Fibroblast of skin of abdomen (primary cell): ENCODE measurements at places on chromosomes 7 and 10.
A peak's percentile ranks its signal among the peaks of the same experiment; 100 is the strongest.

GRCh38 chr7:137169282-137169698 is 174.2 kb downstream of the PTN start:
- DNase-seq = peak; percentile 81

DNA sequence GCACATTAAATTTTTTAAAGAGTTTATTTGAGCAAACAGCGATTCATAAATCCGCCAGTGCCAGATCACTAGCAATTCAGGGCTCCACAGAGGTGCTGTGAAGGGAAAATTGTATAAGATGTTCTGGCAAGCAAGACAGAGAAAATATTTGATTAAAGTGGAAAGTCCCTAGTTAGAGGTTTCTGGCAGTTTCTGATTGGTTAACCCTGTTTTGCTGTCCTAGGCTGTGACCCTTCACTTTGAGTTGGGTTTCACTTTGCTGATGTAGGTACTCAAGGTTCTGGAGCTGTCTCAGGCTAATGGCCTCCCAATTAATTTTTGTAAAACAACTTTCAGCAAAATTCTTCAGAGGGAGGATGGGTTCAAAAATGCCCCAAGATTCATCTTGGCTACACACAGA is 79.4 kb upstream of the NXPH1 start:
- DNase-seq = no peak

DNA sequence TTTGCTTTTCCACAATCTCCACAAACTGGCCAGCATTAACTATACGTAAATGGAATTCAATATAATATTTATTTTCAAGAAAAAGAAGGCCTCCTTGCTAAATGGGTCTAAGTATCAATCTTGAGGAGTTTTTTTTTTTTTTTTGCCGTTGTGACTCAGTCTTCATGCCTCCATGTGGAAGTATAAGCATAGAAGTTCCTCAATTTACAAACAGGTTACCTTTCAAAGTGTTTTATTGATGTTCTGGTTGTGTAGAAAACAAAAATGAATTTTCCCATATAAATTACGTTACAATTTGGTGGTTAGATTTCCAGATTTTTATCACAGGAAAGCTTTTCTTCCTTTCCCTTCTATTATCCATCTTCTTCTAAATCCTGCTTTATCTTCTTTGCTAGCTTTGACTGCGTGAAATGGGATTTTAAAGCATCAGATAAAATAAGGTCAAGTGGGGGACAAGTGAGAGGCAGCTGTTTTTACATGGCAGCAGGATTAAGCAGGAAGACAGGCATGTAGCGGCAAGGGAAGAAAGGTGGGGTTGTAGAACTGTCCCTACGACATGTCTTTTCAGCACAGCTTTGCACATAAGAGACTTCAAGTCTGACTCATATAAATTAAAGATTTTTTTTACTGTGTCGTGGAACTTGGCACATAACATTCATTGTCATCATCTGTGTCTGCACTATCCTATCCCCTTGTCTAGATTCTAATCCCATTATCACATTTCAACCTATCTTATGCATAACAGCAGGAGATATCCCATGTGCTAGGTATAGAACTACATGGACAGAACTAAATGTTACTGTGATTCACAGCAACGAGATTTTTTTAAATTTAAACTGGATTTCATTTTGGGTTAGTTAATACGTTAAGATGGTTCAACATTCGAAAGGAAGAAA is 135.3 kb upstream of the FAM3C start:
- no peak for DNase-seq

DNA sequence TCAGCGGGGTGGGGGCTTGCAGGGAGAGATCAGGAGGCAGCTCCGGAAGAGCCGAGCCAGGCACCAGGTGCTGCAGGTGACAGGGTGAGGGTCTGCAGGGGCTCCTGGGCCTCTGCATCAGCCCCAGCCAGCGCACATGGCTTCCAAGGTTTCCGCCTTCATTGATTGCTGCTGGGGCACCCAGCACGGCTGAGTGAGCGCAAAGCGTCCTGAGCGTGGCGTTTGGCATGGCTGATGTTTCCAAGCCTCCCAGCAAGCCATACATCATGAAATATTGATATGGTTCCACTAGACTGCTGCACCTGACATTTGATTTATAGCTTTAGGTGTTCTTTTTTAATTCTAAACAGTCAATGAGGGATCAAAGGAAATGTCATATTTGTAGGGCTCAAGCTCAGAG is 259.0 kb downstream of the WDR37 start:
- DNase-seq = no peak

GRCh38 chr10:4847561-4848355 is 21.8 kb downstream of the AKR1E2 start:
- DNase-seq = peak; percentile 76

DNA sequence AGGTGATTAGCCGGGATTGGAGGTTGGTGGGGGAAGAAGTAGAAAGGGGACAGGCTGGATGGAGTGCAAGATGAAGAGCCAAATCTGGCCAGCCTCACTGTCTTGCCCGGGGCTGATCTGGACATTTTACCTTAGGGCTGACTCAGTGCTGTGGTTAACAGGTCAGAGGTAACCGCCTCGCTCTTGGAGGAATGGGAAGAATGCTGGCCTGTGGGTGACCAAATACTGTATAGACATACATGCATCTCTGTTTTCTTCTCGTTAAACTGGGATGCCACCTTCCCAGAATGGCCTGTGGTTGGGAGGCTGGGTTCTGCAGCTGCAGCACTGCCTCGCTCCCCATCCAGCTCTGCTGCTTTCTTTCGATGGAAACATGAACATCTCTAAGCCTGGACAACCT is 120.0 kb downstream of the SEC23IP start:
- no peak for DNase-seq

DNA sequence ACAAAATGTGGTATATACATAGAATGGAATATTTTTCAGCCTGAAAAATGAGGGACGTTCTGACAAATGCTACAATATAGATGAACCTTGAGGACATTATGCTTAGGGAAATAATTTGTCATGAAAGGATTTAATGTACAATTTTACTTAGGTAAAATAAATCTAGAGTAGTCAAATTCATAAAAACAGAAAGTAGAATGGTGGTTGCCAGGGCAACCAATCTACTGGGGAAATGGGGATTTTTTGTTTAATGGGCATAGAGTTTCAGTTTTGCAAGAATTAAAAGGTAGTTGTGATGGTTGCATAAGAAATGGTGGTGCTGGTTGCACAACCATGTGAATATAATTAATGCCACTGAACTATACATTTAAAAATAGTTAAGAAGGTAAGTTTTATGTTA is 296.0 kb upstream of the SP4 start:
- no peak for DNase-seq

DNA sequence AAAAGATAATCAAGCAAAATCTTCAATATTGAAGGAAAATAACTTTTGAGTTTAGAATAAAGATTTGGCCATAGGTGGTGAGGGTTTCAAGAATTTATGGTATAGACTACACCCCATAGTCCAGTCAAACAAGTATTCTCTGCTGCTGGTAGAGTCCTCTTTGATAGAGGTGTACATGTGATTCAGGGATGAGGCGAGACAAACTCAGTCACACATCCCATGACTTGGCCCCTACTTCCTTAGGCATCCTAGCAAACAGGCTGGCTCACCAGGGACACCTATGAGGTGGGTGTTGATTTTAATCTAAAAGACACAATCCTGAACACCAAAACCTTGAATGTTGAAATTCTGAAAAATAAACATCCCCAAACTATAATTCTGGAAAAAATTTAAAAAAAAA is 78.1 kb upstream of the SLC25A13 start:
- no peak for DNase-seq

DNA sequence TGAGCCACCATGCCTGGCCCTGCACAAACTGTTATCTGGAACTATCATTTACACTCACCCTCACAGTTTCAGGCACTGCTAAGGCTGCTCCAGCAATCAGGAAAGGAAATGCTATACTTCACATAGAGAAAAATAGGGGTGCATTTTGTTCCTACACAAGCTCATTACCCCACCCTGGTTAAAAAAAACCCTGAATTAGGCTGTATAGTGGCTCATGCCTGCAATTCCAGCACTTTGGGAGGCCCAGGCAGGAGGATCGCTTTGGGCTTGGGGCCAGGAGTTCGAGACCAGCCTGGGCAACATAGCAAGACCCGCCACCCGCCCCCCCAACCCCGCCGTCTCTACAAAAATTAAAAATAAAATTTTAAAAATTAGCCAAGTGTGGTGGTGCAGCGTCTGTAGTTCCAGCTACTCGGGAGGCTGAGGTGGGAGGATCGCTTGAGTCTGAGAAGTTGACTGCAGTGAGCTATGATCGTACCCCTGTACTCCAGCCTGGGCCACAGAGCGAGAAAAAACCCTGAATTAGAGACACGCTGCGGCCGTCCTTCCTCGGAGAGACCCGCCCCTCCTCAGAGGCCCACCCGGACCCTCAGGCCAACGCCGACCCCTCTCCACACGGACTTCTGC is 539 bp downstream of the PTCD1 start:
- no peak for DNase-seq

DNA sequence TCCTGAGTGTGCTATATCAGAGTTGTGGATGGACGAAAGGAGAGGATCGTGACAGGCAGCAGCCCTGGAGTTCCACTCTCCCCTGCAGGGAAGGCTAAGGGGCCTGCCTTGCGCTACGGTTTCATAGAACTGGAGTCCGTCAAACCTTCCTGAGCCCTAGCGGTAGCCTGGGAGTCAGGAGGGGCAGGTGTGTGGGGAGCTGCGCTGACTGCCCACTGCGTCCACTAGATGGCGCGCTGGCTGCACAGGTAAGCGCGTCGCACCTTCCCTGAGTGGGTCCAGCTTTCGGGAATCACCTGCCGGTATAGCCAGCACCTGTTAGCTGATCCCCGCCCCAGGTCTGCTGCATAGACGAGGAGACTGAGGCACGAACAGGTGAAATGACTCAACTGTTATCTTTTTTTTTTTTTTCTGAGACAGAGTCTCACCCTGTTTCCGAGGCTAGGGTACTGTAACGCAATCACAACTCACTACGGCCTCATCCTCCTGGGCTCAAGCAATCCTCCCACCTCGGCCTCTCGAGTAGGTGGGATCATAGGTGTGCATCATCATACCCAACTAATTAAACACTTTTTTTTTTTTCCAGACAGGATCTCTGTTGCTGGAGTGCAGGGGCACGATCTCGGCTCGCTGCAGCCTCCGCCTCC is 20.2 kb upstream of the BAIAP2L1 start:
- DNase-seq = peak; percentile 17

DNA sequence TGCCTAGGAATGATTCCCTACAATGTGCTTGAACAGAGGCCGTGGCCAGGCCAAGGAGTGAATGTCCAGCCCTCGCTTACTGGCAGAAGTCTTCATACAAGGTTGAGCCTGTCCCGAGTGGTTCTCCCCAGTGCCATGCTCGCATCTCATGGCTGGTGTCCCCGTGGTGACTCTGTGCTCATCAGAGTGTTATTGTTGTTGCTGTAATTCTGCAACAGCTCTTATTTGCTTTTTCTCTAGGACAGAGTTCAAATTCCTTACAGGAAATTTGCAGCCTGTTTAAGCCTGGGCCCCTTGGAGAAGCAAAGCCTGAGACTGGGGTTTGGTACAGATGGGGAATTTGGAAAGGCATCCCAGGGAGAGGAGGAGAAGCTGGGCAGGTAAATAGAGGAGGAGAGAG is 157.7 kb upstream of the PRR15 start:
- no peak for DNase-seq

DNA sequence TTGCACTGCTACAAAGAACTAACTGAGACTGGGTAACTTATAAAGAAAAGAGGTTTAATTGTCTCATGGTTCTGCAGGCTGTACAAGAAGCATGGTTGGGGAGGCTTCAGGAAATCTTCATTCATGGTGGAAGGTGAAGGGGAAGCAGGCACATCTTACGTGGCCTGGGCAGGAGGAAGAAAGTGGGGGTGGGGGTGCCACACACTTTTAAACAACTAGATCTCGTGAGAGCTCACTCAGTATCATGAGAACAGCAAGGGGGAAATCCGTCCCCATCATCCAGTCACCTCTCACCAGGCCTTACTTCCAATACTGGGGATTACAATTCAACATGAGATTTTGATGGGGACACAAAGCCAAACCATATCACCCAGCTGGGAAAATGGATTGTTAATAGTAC is 281.7 kb downstream of the AUTS2 start:
- DNase-seq = no peak

DNA sequence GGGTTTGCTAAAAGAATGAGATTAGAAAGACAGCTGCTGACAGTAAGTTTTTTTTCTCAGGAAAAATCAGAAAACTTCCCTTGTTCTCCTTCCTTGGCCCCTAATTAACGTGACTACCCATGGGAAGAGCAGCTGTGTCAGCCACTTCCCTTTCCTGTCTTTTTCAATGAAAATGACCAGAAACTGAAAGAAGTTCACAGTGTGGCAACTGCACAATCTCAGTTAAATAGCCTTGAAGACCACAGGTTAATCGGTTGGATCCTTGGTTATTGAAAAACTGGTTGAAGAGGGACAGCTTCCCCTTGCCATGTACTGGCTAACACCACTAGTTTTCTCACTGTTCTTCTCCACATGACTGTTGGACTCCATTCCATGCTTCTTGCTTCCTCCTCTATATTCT is 148.8 kb upstream of the AGR3 start:
- DNase-seq = no peak

DNA sequence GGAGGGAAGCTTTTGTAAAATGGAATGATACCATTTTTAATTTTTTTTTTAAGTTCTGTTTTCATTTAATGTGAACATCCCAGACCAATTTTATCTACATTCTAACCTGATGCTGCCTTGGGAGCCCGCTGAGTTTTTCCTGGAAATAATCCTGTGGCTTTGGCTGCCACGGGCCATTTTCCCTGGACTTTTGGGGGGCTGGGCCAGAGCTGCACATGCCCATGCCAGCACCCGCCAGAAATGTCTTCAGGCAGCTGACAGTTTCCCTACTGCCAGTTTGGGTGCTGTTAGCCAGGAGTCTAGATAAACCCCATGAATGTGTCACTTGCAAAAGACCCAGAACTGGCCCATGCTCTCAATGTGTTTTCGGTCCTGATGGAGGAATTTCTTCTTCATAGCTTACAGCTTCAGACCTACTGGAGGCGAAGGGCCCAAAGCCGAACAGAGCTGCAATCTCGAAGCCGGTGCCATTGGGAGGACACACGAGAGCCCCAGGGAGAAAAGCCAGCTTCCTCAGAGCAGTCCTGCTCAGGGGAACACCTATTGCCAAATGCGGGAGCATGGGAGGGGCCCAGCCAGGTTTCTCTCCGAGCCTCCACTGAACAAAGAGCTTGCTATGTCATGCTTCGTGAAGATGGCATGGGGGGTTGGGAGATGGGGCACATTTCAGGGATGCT is 444.2 kb upstream of the MKI67 start:
- no peak for DNase-seq
